ENCODE measurements at places on chromosomes 16 and 17.
A peak's percentile ranks its signal among the peaks of the same experiment; 100 is the strongest.

GRCh38 chr16:86753399-86753798, 175.1 kb downstream of the FOXL1 start:
- DNase-seq, result no peak

DNA sequence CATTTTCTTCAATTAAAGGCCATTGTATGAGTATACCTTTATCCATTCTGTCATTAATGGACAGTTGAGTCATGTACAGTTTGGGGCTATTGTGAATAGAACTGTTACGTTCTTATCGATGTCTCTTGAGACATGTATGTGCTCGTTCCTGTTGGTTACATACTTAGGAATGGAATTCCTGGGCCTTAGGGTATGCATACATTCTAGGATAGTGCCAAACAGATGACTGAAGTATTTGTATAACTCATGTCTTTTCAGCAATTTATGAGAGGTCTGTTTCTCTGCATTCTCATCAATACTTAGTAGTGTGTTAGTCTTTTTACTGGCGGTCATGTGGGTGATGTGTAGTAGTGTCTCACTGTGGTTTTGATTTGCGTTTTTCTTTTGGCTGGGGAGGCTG, 81.2 kb downstream of the USP22 start:
- no peak for DNase-seq

GRCh38 chr16:80996688-80997138, 10.0 kb downstream of the CMC2 start:
- DNase-seq, result no peak

- DNase-seq, result no peak
These were observed at the start of gene TUBB3 for GRCh38 chr16:89922884-89923639. TSS of gene TUBB3 (plus strand) at chr16:89923342. CDS start at chr16:89923402, 60 bp downstream.

DNA sequence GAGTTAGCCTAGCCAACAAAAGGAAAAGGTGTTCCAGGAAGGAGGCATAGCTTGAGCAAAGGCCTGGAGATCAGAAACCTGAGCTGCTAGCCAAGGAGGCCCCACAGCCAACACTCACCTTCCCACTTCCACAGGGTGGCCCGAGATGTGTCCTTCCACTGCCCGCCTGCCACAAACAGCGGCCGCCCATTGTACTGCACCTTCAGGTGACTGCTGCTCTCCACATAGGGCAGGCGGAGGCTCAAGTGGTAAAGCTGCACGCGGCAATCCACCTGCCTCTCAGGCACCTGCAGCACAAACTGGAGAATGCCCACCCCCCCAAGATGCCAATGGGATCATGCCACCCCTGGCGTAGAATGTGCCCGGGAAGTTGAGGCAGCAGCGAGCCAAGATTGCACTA, 111.5 kb downstream of the RMI2 start:
- DNase-seq, result no peak

DNA sequence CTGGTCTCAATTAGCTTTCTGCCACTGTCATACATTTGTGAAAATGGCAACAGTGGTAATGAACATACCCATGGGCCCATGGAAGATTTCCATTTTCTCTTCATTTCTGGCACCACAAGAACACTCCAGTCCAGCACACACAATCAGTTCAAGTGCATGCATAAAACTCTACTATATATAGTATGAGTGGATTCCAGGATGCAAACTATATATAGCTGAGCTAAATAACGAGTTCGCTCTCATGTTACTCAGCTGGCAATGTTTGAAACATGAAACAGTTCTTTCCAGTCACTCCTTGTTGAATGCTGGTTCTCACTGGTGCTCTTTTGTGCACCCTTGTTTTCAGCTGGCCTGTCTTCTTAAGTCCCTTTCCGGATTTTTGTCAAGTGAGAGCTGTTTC, 75.2 kb upstream of the DHX40 start:
- no peak for DNase-seq

- no peak for DNase-seq
These were observed 230.8 kb downstream of the TANC2 start for GRCh38 chr17:63196772-63197335.

DNA sequence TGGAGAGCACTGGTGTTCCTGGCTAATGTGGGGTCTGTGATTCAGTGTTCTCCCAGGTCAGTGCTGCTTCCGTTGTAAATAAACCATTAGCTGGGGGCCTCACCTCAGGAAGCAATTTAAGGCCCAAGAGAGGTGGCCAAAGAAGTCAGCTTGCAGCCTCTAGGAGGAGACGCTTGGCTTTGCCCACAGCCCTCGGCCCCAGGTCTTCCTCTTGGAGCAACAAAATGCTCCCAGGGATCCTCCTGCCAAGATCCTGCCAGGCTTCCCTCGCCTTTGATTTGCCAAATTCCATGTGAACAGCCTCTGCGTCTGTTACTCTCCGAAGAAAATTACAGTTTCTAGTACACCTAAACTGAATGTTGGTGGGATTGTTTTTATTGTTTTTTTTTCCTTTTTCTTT, 62.4 kb upstream of the TBX2 start:
- DNase-seq, result no peak

DNA sequence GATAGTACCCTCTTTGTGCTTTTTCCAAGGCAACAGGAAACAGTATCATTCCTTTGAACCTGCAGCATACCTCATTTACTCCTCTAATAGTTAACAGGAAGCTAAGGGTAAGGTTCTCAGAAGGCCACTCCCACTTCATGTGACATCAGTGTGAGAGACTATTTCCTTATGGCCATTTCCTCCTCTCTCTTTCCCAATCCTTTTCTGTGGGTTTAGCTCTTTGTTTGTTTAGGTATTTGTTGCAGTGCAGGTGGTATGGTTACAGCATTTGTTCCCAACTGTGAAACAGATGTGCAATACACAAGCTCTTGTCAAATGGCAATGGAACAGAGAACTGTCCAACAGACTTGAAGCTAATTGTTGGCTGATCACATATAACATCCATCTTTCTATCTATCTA, 14.7 kb downstream of the TMC5 start:
- no peak for DNase-seq

- no peak for DNase-seq
These were observed 3.7 kb upstream of the SSTR2 start for GRCh38 chr17:73160980-73161630.

GRCh38 chr16:87762071-87762571, 3.7 kb downstream of the KLHDC4 start:
- peak; percentile 49 for DNase-seq

DNA sequence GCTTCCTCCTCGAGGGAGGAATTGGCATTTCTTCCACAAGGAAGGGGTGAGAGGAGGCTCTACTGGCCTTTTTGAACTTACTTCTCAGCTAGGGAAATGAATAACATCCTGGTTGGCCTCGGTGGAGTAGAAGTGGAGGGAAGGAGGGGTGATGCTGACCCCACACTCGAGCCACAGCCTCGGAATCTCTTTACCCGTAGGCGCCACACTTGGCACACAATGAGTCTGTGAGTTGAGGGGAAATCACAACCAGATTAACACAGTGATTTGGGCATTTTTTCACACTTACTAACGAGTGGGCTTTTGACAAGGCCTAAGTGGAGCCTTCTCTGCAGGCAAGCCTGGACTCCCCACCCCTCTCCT, 47.3 kb upstream of the TBX2 start:
- no peak for DNase-seq

DNA sequence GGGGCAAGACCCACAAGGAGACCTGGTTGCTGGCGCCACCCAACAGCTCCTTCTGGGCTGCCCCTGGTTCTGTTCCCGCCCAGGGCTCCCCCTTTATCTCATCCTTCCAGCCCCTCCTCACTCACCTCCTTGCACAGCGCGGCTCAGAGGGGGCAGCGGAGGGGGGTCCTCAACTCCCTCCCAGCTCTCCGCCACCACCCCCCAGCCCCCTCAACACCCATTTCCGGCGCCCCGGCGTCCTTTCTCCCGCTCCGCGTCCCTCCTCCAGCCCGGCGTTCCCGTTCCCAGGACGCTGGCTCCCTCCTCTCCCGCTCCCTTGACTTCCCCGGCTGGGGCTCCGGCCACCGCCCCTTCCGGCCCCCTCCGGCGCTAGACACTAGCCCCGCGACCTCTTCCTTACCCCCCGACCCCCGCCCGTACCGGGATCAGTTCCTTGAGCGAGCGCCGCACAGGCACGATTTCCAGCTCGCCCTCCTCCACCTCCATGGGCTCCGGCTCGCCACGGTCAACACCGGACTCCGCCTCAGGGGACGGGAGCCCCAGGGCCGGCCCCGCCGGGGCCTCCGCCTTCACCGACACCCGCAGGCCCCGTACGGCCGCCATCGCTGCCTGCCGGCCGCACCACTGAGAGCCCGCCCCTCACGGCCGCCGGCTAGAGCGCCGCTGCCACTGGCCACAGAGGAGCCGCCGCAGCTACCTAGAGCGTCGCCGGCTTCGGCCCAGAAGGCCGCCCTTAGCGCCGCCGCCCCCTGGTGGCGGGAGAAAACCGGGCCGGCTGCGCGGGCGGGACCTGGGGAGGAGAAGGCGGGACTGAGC, at the start of gene NCBP3:
TSS of gene NCBP3 (minus strand) at position 626 of the 816 bp plus-strand sequence. CDS start at position 603, 23 bp downstream.
- DNase-seq, result peak; percentile 91

GRCh38 chr16:84232969-84233368, 6.8 kb downstream of the KCNG4 start:
- no peak for DNase-seq

GRCh38 chr16:15572329-15573001, 70.5 kb downstream of the MARF1 start:
- DNase-seq, result no peak

DNA sequence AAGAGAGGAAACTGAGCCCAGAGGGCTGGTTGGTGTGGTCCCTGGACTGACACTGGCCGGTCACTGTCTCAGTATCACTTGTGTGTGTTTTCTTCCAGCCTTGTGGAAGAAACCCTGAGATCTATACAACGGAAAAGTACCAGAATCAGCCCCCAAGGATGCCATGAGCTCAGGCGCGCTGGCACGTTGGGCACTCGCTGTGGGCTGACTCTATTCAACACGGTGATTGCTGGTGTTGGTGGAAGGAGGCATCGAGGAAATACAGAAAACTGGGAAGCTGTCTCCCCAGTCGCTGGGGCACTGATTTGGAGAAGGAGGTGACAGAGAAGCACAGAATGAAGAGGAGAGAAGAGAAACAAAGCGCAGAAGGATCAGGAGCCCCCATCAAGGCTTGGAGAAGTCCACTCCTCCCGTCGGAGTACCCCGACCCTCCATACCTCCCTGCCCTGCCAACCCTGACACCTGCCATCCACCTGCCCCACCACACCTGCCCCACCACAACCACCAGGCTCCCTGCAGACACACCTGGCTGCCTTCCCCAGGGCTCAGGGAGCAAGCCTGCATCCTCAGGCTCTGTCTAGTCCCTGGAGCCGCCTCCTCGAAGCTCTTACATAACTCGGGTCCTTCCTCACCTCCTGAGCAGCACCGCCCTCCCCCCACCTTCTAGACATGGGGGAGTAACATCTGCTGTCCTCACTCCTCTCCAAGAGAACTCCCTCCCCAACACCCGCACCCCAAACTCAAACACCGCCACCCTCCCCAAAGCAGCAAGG, 66.5 kb downstream of the RBFOX3 start:
- DNase-seq, result no peak

DNA sequence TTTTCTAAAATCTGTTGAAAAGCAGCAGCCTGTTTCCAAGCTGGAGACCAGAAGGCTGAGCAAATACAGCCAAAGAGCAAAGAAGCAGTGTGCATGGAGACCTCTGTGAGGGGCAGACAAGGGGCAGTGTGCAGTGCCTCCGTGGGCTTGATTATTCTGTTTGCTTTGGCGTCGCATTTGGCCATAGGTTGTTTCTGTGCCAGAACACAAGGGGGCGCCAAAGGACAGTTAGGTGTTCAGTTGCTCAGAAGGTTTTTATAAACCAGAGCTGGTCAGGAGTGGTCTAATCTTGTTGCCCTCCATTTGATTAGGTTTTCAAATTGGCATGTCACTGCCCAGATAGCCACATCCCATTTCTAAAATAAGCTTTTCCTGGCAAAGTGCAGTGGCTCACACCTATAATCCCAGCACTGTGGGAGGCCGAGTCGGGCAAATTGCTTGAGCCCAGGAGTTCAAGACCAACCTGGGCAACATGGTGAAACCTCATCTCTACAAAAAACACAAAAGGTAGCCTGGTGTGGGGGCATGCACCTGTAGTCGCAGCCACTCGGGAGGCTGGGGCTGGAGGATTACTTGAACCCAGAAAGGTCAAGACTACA, 10.6 kb downstream of the MYH3 start:
- peak; percentile 77 for DNase-seq

- DNase-seq, result no peak
These were observed 6.6 kb downstream of the CAPN15 start for GRCh38 chr16:534135-534534.

DNA sequence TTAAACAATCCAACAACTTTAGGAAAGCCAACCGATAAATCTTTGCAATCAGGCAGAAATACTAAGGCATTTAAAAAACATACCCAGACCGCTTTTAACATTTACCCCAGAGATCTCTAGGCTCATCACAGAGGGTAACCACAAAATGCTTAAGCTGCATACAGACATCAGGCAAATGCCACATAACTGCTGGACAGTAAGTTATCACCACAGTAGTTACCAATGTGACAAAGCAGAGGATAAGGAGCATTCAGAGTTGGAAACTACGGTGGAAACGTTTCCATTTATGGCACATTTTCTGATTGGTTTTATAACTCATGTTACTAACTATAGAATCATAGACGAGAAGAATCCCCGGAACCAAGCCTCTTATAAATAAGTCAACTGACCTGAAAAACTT, 77.5 kb downstream of the KANSL1 start:
- no peak for DNase-seq

- no peak for DNase-seq
These were observed 17.5 kb downstream of the GRIN2C start for GRCh38 chr17:74842146-74842598.

DNA sequence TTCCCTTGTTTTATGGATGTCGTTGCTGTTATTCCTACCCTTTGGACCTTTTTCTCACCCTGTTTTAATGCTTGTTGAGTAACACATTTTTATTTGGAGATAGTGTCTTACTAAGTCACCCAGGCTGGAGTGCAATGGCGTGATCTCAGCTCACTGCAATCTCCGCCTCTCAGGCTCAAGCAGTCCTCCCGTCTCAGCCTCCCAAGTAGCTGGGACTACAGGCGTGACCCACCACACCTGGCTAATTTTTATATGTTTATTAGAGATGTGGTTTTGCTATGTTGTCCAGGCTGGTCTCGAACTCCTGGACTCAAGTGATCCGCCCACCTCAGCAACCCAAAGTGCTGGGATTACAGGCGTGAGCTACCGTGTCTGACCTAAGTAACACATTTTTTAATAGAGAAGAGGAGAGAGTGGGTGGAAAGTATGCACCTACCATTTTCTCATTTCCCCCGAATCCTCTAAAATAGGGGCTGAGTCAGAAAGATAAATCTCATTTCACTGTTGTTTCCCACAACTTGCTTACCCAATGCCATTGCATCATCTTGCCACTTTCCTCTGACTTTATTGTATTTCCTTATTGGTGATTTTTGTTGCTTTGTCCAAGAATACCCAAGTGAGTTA, 7.0 kb downstream of the DHX40 start:
- DNase-seq, result no peak

DNA sequence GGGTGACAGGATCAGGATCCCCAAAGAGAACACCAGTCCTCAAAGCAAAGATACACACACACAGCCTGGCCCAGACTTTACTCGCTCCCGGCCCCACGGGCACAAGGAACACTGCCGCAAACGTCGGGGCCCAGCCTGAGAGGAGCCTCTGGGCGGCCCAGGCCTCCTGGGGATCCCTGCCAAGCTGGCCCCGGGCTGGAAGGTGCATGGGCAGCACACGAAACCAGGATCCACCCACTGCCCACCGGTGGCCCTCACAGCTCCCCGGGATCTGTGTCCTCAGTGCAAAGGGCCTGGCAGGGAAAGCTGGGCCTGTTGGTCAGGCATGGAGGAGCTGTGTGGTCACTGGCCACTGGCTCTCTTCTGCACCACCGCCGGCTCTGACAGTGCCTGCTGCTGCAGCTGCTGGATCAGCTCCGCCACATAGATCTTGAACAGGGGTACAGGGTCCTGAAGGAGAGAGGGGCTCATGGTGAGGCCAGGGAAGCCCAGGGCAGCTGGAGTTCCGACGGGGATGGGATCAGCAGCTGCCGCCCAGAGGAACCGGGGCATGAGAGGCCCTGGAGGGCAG, 2.9 kb downstream of the MRPL28 start:
- DNase-seq, result no peak

Data from activated CD8-positive, alpha-beta memory T cell treated with anti-CD3 and anti-CD28 coated beads, Interleukin-2, amount 50 U/mL, for 4 hours (primary cell).